CD4-positive, alpha-beta T cell treated with Interleukin-1 beta for 1 hour (primary cell): ENCODE measurements at places on chromosomes 1 and 21.

GRCh38 chr1:203185585-203185984 is 919 bp downstream of the CHI3L1 start:
- DNase-seq: no peak

- DNase-seq: no peak
These were observed 9.5 kb upstream of the HPDL start for GRCh38 chr1:45317166-45317565.

GRCh38 chr21:38460171-38460742 is 38.0 kb downstream of the ERG start:
- no peak for DNase-seq

GRCh38 chr1:115428676-115429075 is 90.6 kb upstream of the NGF start:
- DNase-seq: no peak

GRCh38 chr1:3334366-3334765 is 120.1 kb upstream of the ARHGEF16 start:
- DNase-seq: no peak

- no peak for DNase-seq
These were observed 226.1 kb downstream of the KCTD3 start for GRCh38 chr1:215793180-215793579.

- DNase-seq: peak; percentile 65
These were observed 4.7 kb downstream of the MR1 start for GRCh38 chr1:181038399-181038873.

GRCh38 chr1:38454236-38454635 is 405.3 kb downstream of the RRAGC start:
- DNase-seq: no peak
